Cortex of kidney (tissue), 1 donor: ENCODE measurements at places on chromosomes 12 and 14.

GRCh38 chr12:95736631-95737030, 53.9 kb downstream of the NTN4 start:
- DNase-seq, result no peak

- no peak for DNase-seq
Measured at GRCh38 chr12:72546106-72546505, 273.9 kb downstream of the TRHDE start.

GRCh38 chr14:73526036-73526984, 10.6 kb upstream of the ACOT1 start:
- DNase-seq, result no peak

GRCh38 chr12:100716945-100717732, 77.4 kb upstream of the ANO4 start:
- DNase-seq, result no peak

GRCh38 chr12:116015525-116015924, 262.0 kb downstream of the MED13L start:
- DNase-seq, result no peak

- DNase-seq, result no peak
Measured at GRCh38 chr12:30063435-30063945, 279.7 kb upstream of the TMTC1 start.

GRCh38 chr12:117105902-117106301, 6.7 kb upstream of the TESC start:
- DNase-seq, result no peak

DNA sequence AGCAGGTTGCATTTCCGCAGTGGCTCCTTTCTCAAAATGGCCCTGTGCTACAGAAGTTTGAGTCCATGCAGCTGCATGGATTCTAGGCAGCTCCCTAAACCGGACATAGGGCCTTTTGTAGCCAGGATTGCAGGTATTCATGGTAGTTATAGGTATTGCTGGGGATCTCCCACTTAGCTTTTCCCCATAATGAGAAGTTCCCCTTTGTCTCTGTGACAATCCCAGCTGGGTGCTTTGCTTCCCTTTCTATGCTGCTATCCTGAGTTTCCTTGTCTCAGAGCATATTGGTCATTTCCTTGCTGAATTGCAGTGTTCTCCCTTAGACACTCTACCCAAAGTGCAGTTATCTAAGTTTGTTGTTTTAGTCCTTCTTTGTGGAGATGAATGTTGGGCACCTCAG, 120.9 kb upstream of the MIS18BP1 start:
- DNase-seq, result no peak

DNA sequence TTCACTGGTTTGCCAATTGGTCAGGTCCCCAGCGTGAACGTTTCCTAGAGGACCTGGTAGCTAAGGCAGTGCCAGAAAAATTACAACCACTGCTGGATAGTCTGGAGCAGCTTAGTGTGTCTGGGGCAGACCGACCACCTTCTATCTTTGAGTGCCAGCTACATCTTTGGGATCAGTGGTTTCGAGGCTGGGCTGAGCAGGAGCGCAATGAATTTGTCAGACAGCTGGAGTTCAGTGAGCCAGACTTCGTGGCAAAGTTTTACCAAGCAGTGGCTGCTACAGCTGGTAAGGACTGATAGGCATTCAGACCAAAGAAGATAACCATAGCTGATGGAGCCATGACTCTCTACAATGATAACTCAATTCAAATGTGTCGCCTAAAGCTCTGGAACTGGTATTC, 2.5 kb downstream of the C14orf119 start:
- no peak for DNase-seq

DNA sequence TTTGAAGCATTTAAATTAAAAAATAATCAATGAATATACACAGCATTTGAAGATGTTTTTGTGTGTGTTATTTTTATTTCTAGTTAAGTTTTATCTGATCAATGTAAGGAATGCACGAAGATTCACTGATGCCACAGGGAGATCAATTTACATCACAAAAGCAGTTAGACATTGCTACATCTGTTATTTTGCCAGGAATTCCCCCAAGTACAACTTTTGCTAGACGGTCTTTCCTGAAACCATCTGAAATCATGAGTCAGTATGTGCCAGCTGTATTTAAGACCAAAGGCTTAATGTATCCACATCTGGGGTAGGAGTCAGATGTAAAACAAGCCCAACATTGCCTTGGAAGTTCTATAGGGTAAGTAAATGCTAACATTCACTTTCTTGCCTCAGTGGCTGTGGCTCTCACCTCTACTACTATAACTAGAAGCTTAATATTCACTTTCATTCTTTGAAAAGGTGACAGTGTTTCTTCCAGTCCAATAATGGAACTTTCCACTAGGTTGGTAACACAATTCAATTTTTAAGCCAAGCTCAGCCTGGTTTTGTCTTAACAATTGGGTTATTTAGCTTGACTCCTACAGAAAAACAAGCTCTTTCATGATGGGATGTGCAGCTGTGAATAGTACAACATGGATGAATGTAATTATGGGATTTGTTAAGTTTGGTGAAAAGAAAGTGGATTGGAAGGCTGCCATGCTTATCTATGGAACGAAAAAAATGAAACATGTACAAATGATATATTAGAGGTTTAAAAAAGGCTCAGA, 385.4 kb upstream of the TMEM132C start:
- no peak for DNase-seq

- no peak for DNase-seq
Measured at GRCh38 chr12:68016136-68016535, 26.9 kb downstream of the IFNG-AS1 start.

- DNase-seq, result no peak
Measured at GRCh38 chr12:91213-91612, 24.6 kb downstream of the IQSEC3 start.

- DNase-seq, result no peak
Measured at GRCh38 chr14:100341301-100342031, 18.3 kb downstream of the SLC25A47 start.

GRCh38 chr12:2318286-2318685, 265.5 kb downstream of the CACNA1C start:
- no peak for DNase-seq

GRCh38 chr12:132222096-132222807, 78.0 kb downstream of the NOC4L start:
- DNase-seq, result no peak

DNA sequence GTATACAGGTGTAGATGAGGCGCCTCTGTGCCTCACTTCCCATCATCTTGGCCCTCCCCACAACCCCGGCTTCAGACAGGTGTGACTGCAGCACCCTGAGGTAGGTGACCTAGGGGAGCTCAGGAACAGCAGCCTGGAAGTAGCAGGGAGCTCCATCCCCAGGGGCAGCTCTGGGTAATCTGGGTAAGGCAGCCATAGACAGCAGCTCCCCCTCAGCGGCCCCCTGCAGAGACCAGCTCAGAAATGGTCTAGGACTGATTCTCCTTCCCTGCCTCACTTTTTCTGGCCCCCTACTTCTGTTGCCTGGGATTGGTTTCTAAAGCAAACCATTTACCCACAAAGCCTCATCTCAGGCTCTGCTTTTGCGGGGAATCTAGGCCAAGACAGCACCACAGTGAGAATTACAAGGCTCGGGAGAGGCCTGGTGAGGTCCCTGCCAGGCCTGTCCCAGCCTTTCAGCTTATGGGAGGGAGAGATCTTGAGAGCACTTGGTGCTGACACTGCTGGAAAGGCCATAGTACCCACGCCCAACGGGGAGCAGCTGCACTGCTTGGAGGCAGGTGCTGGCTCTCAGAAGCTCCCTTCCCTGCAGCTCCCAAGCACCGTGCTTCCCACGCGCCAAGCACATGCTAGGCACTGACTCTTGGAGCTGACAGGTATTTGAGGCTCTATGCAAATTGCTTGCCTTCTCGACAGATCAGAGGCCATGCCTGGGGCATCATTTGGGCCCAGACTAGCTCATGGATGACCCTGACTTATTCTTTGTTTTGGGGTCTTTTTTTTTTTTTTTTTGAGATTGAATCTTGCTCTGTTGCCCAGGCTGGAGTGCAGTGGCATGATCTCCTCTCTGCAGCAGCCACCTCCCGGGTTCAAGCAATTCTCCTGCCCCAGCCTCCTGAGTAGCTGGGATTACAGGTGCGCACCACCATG, 45.1 kb upstream of the TRAF3 start:
- DNase-seq, result no peak

DNA sequence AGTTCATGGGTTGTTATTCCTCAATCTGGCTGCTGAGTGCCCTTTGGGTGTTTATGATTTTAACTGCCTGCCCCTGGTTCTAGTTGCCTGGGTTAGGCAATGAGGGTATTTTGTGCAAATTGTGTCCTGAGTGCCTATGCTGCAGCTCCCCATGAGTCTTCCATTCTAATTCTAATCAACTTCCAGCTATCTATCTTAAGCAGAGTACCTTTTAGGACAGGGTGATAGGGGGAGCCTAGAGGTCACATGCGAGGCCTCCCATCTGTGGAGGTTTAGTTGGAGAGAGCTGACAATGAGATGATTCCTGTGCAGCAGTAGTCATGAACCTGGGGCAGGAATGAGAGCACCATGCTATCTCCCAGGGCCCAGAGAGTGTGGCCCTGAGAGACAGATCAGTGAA, 225.9 kb upstream of the PLEKHG7 start:
- DNase-seq, result no peak

DNA sequence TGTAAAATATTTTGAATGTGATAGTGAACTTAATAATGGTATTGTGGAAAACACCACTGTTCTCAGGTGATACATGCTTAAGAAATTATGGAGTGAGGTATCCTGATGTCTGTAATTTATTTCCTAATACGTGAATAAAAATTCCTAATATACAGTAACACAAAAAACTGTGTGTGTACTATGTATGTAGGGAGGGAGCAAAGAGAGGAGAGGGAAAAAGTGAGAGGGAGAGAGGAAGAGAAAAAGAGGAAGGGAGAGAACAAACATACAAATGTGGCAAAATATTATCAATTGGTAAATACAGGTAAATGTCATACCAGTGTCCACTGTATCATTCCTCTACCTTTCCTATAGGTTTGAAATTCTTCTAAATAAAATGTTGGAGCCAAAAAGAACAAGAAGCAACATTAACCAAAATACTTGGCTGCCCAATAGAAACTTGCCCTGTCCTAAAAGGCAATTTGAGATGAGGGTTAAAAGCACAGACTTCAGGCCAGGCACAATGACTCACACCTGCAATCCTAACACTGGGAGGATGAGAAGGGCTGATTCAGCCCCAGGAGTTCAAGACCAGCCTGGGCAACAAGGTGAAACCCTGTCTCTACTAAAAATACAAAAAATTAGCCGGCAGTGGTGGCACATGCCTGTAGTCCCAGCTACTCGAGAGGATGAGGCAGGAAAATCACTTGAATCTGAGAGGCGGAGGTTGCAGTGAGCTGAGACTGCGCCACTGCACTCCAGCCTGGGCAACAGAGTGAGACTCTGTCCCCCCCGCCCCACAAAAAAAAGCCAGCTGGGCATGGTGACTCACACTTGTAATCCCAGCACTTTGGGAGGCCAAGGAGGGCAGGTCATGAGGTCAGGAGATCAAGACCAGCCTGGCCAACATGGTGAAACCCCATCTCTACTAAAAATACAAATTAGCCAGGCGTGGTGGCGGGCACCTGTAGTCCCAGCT, 14.5 kb downstream of the R3HDM2 start:
- DNase-seq, result no peak

DNA sequence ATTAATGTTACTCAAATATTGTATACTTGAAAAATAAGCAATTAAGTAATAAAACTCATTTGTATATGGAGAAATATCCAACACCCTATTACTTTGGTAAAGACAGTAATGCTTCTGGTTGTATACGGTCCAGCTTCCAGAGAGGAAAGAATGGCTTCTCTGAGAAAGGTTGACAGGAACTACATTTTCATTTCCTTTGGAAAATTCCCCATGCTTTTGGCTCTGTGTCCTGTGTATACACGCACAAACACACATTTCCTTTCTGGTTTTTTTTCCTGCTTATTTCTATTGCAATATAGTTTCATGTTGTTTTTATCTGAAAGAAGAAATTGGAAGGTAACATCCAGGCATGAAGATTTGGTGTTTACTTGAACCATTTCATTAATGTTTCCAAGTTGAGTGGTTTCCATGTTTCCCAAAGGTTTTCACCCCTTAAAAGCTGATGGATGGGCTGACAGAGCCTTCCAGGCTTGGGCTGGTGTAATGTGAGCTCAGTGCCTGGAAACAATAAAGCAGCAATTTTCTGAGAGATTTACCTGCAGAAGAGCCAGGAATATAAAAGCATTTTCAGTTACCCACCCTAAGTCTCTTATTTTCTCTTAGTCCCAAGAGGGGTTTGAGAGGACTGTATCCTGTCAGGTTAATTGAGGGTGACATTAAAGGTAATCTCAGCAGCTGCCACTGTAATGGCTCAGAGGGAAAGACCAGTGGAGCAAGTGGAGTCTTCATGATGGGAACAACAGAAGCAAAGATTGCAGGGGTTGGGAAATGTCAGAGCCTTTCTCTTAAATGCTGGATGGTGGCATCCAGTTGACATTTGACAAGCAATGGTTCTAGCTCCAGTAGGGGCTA, 33.4 kb upstream of the TMTC1 start:
- no peak for DNase-seq

DNA sequence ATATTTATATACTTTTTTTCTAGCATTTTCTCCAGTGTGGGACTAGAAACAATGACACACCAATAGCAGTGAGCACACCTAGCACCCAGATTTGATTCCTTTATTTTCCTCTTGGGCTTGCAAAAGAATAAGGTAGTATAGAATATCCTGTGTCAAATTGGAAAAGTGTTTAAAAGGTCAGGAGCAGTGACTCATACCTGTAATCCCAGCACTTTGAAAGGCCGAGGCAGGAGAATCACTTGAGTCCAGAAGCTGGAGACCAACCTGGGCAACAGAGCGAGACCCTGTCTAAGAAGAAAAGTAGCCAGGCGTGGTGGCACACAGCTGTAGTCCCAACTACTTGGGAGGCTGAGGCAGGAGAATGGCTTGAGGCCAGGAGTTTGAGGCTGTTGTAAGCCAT, 53.8 kb upstream of the SGPP1 start:
- no peak for DNase-seq

DNA sequence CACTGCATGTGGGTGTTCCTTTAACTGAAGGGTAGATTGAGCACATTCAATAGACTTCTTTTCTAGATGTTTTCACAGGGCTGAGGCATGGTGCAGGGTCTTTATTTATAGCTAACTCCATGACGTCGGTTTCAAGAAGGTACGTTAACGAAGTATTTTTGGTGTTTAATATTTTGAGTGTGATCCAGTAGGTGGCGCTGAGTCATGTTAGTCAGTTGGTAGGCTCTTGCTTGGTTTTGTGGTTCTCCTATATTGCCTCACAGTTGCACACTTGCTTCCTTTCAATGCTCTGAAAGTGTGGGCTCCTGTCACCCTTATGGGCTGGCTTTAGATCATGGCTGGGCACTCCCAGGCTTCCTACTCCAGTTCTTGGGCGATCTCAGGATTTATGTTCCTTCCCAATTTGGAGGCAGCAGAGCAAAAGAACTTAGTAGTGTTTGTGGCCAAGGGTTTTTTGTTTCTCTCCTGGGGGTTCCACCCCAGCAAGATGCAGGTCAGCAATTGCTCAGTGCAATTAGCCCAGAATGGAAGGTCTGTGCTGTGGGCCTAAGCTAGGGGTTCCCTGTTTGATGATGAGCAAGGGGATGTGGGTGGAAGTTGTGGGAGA, 471.6 kb upstream of the FOXG1 start:
- DNase-seq, result no peak
